Prostate gland (tissue), 2 donors: ENCODE measurements at places on chromosomes 2 and 18. TPM values are rescaled to one million over a fixed set of nuclear protein-coding genes. Genes with fewer than 3 reads are reported as not detected.

The PSTPIP2 gene
- 7.0 TPM for total RNA-seq

The CARF gene
- 14.3 TPM for total RNA-seq

The GREB1 gene
- total RNA-seq = 224 TPM

The LAMA1 gene
- total RNA-seq = 59.6 TPM

The CCDC141 gene
- 0.32 TPM for total RNA-seq

The EFHD1 gene
- total RNA-seq = 25.9 TPM

GRCh38 chr18:24734058-24734457 lies 273.6 kb downstream of the HRH4 start:
- H3K4me1 ChIP-seq = no peaks in the 10 kb centered on the region
- no peak for DNase-seq
- no peaks in the 10 kb centered on the region for H3K27me3 ChIP-seq
- no peaks in the 10 kb centered on the region for H3K36me3 ChIP-seq

DNA sequence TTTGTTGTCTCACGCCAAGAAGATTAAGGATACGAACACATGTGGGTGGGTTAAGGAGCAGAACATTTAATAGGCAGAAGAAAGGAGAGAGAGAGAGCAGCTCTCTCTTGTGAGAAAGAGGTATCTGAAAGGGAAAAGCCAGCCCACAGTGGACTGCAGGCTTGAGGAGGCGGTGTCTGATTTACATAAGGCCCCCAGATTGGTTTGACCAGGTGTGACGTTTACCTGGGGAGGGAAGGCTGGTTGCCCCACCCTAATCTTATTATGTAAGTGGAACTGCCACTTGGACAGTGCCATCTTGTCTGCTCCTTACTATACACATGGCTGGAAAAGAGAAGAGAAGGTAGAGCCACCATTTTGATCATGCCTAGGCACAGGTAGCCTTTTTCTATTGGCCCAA lies 189.2 kb downstream of the NCK2 start:
- no peaks in the 10 kb centered on the region for H3K36me3 ChIP-seq
- no peaks in the 10 kb centered on the region for H3K27me3 ChIP-seq
- no peak for DNase-seq
- no peaks in the 10 kb centered on the region for H3K4me1 ChIP-seq

DNA sequence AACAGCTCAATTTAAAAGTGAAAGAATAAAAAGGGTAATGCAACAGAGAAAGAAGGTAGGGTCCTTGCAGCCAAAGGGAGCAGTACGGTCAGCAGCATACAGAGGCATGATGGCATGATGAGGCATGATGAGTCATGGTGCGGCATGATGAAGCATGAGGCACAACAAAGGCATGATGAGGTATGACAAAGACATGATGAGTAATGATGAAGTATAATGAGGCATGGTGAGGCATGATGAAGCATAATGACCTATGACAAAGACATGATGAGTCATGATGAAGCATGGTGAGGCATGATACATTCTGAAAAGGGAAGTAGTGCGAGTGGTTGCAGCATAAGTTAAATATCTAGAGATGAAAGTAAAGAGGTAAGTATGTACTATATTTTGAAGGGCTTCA lies 673.2 kb downstream of the TMEM182 start:
- no peak overlapping the region for H3K4me3 ChIP-seq
- H3K4me1 ChIP-seq = no peaks in the 10 kb centered on the region
- DNase-seq = no peak
- H3K36me3 ChIP-seq = no peaks in the 10 kb centered on the region
- H3K27me3 ChIP-seq = no peaks in the 10 kb centered on the region

DNA sequence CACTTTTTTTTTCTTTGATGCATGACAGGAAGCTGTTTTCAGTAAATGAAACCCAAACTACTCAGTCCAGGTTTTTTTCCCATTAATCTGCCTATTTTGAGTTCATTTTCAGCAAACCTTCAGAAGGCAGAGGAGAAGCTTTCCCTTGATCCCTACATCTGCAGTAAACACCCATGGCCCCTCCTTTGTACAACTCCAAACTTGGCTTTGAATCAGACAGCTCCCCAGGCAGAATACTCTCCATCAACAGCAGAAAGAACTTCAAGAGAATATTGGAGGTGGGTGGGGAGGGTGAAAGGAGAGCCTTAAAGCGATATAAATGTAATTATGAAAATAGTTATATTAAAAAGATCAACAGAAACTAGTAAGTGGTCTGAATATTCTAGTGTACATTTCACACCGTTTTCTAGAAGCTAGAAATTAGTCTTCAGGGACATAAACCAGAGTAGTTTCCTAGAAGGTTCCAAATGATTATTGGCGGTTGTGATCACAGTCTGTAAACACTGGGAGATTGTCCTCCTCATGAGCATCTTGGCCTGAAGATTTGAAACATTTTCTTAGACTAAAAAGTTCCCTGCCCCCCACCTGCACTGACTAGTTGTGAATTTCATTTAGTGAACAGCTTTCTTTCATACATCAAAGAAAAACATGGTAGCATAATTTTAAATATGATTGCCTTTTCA lies 75.1 kb upstream of the STK39 start:
- H3K4me3 ChIP-seq = no peak overlapping the region
- H3K36me3 ChIP-seq = no peaks in the 10 kb centered on the region
- H3K4me1 ChIP-seq = no peaks in the 10 kb centered on the region
- no peaks in the 10 kb centered on the region for H3K27me3 ChIP-seq
- no peak overlapping the region for H3K27ac ChIP-seq

- no peaks in the 10 kb centered on the region for H3K27me3 ChIP-seq
- no peaks in the 10 kb centered on the region for H3K36me3 ChIP-seq
- H3K4me3 ChIP-seq = no peak overlapping the region
- no peak overlapping the region for H3K27ac ChIP-seq
- no peaks in the 10 kb centered on the region for H3K4me1 ChIP-seq
Measured at GRCh38 chr18:2444201-2444875, 127.0 kb downstream of the METTL4 start.

GRCh38 chr2:133333181-133333580 lies 235.1 kb downstream of the NCKAP5 start:
- no peaks in the 10 kb centered on the region for H3K4me1 ChIP-seq
- no peak for DNase-seq

DNA sequence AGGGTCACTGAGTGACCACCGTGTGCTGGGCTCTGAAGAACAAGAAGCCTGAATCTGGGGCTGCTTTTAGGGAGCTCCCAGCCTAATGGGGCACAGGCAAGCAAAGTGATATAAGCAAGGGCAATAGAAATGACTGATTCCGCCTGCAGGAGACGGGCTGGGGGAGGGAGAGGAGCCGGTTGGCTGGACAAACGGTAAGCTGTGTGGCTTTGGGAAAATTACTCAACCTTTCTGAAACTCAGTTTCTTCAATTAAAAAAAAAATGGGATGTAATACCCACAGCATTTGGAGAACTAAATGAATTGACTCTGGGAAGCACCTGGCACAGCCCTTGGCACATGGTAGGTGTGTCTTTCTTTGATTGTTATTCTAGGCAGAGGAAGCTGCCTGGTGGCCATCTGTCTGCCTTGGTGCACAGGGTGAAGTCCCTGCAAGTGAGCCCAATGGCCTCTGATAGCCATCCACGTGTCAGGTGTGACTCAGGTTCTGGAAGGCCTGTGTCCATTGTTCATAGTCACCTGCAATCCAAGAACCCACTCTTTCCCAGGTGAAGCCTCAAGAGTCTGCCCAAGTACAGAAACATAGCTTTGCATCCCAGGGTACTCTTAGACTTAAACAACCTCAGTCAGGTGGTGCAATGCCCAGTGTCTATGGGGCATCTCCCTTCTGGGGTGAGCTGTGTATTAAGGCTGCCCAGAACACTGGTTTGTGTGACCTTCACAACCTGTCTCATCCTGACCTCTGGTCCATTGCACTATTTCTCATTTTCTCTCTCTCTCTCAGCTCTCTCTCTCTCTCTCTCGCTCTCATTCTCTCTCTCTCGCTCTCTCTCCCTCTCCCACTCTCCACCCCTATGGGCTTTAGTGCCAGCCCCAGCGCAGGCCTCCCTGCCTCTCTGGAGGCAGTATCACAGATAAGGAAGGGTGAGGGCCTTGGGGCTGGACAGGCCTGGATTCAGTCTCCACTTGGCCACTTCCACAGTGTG lies 30.0 kb upstream of the NTSR2 start:
- no peaks in the 10 kb centered on the region for H3K36me3 ChIP-seq
- DNase-seq = no peak
- no peak overlapping the region for H3K27ac ChIP-seq
- H3K4me3 ChIP-seq = no peak overlapping the region
- no peaks in the 10 kb centered on the region for H3K4me1 ChIP-seq
- H3K27me3 ChIP-seq = no peaks in the 10 kb centered on the region
